Esophagus squamous epithelium (tissue), 5 donors: ENCODE measurements at places on chromosomes 13 and 19. TPM values are rescaled to one million over a fixed set of nuclear protein-coding genes. Genes with fewer than 3 reads are reported as not detected.

Gene TLE2
- total RNA-seq: 5.8 TPM

Gene PCDH20
- 0.32 TPM for total RNA-seq

Gene ELSPBP1
- total RNA-seq: not detected

Gene MLNR
- not detected for total RNA-seq

Gene FARP1
- total RNA-seq: 3.2 TPM

Gene GPR32
- total RNA-seq: not detected

Gene CCDC8
- 1.7 TPM for total RNA-seq

Gene DCUN1D2
- total RNA-seq: 8.6 TPM

Gene ZNF528
- 1.9 TPM for total RNA-seq

Gene DCLK1
- 8.4 TPM for total RNA-seq

Gene ZNF599
- 2.8 TPM for total RNA-seq
